Pulmonary artery endothelial cell (primary cell): ENCODE measurements at places on chromosomes 3 and 15. TPM values are rescaled to one million over a fixed set of nuclear protein-coding genes. Genes with fewer than 3 reads are reported as not detected.

The PRRT3 gene
- total RNA-seq = 0.88 and 1.1 TPM in 2 replicates

The WDR72 gene
- not detected in 2 replicates for total RNA-seq

The DPPA2 gene
- not detected in 2 replicates for total RNA-seq

The ADGRG7 gene
- not detected in 2 replicates for total RNA-seq

The SEMA3F gene
- total RNA-seq = 73.6 and 80.9 TPM in 2 replicates

The CPNE9 gene
- not detected in 2 replicates for total RNA-seq

The RGMA gene
- total RNA-seq = not detected in 2 replicates

The SLC24A5 gene
- total RNA-seq = not detected in 2 replicates

The LMAN1L gene
- total RNA-seq = not detected in 2 replicates

The FAM219B gene
- 38.2 and 41.3 TPM in 2 replicates for total RNA-seq

The CTXND1 gene
- total RNA-seq = not detected in 2 replicates

The HIGD2B gene
- total RNA-seq = 0.07 and 0.13 TPM in 2 replicates

The C3orf20 gene
- total RNA-seq = not detected in 2 replicates

The PLOD2 gene
- total RNA-seq = 312 and 355 TPM in 2 replicates

The POLR2M gene
- 176 and 469 TPM in 2 replicates for total RNA-seq

The GP5 gene
- 0.07 TPM in 2 replicates for total RNA-seq

The TLR9 gene
- total RNA-seq = 0.04 TPM in 1 of 2 replicates, not detected in the other

The TRPM1 gene
- 0.25 and 0.26 TPM in 2 replicates for total RNA-seq

The ZCWPW2 gene
- 0.04 and 0.13 TPM in 2 replicates for total RNA-seq

The DUOX1 gene
- not detected in 2 replicates for total RNA-seq

The ACTR8 gene
- total RNA-seq = 32.0 and 32.2 TPM in 2 replicates

The FRMD5 gene
- total RNA-seq = 25.1 and 33.3 TPM in 2 replicates

The TGM4 gene
- 0.14 and 0.26 TPM in 2 replicates for total RNA-seq

The SNUPN gene
- total RNA-seq = 22.4 and 25.3 TPM in 2 replicates

The PATL2 gene
- under 0.01 TPM in 1 of 2 replicates, not detected in the other for total RNA-seq

The MME gene
- total RNA-seq = 15.1 and 16.5 TPM in 2 replicates

The NRG4 gene
- total RNA-seq = not detected in 2 replicates
